ENCODE measurements at places on chromosomes 4 and X.

DNA sequence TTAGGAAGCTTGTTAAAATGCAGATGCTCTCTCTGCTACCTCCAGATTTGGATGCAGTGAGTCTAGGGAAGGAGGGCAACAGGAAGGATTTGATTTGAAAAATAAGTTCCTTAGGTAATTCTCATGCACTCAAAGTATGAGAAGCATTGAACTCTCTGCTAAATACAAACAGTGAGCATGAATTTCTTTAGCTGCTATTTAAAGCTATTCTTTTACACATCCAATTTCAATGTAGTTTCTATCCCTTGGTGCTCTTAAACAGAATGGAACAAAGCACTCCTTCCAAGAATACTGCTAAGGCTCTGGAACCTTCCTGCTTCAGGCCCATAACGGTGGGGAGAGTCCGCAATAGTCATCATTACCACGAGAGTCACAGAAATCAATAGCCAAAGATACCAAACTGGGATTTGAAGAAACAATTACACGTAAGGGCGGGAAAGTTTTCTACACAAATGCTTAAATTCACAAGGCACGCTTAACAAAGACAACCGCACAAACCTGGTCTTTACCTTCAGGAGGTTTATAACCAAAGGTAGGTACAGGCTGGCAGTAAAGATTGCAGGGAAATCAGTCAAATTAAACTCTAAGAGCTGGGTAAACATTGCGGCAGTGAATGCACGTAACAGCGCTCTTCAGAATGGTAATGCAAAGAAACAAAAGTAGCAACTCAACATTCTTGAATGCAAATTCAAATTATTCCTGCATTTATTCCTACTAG is 123.2 kb upstream of the NAP1L5 start:
- no peak for DNase-seq

- DNase-seq = peak; percentile 72
These were observed 14.7 kb downstream of the FTSJ1 start for GRCh38 chrX:48490661-48491060.

- DNase-seq = peak; percentile 16
These were observed 43.4 kb downstream of the SLC9A7 start for GRCh38 chrX:46715530-46715929.

GRCh38 chrX:105120463-105120862 is 100.0 kb downstream of the TEX13A start:
- no peak for DNase-seq

DNA sequence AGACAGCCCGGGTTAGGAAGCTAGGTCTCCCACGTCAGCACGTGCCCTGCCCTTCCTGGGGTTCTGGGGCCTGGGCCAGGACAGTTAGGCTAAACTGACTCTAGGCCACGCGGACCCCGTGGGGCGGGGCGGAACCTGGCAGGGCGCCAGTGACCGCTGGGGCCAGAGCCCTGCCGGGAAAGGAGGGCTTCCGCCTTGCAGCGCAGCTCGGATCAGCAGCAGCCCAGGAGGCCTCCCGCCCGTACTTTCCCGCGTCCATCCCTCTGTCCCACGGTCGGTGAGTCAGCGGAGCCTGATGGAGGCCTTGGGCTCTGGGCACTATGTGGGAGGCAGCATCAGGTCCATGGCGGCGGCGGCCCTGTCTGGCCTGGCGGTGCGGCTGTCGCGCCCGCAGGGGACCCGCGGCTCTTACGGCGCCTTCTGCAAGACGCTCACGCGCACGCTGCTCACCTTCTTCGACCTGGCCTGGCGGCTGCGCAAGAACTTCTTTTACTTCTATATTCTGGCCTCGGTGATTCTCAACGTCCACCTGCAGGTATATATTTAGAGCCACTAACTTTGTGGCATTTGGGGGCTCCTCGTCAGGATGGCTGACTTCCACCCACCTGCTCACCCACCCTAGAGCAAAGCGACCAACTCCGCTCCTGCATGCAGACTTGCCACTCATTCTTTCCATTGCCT is at the start of gene SMIM10:
TSS of gene SMIM10 (plus strand) at position 191 of the 681 bp plus-strand sequence. CDS start at position 296, 105 bp downstream.
- peak; percentile 85 for DNase-seq

GRCh38 chr4:140483445-140483844 is 14.6 kb downstream of the MGAT4D start:
- no peak for DNase-seq

DNA sequence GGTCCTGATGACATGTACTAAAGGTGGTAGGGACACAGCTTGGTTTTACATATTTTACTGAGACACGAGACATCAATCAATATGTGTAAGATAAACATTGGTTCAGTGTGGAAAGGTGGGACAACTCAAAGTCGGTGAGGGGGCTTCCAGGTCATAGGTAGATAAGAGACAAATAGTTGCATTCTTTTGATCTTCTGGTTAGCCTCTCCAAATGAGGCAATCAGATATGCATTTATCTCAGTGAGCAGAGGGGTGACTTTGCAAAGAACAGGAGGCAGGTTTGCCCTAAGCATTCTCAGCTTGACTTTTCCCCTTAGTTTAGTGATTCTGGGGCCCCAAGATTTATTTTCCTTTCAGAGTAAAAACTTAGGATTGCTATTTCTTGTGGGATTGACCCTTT is 706.9 kb downstream of the GLUD2 start:
- no peak for DNase-seq
